CD8-positive, alpha-beta memory T cell (primary cell): ENCODE measurements at places on chromosomes 7 and 10.

DNA sequence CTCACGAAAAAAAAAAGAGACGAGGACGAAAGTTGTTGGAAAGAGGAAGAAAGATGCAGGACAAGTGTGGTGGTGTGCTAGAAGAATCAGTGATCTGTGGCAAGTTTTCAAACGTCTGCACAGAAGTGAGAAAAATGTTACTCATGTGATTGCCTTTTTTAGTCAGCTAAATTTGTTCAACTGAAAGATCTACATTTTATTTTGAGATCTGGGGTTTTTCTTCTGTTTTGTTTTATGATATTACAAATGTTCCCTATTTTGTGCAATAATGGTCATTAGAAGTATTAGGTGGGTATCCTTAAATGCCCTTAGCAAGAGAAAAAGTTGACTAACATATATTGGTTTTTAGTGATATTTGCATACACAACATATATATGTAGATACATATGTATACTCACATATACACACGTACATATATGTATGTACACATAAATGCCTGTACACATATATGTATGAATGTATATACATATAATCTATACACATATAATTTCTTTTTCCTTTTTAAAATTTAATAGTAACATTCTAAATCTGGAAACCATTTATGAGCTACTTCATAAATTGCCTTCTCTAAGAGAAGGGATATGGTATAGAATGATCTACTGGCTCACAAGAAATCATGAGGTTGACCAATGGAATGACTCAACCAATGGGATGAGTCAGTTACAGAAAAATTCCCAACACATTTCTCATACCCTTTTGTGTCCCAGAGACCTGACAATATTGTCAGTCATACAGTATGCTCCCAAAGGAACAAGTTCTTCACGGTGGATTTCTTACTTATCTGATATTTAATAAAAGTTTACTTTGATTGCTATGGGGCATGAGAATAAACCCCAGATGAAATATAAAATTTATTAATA, 38.4 kb downstream of the SLC39A12 start:
- no peak for DNase-seq

- DNase-seq = no peak
Measured at GRCh38 chr7:33079763-33080690, 17.5 kb upstream of the NT5C3A start.

DNA sequence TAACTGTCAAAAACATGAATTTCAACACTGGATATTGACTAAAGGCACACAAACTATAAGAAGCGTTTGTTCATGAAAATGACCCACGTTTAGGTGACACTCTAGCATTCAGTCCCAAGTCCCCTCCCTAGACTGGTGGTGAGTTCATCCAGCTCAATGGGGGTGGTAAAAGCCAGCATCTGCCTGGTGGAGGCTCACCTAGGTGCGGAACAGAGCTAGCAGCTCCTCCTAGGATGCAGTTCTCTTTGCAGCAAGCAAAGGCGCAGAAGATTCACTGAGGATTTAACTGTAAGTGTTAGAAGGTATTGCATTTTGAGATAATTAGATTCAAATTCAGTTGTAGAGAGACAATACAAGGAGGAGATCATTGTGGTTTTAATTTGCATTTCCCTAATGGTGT, 87.6 kb downstream of the VSTM2A start:
- no peak for DNase-seq

GRCh38 chr7:1787681-1788235, 117.7 kb downstream of the ELFN1 start:
- no peak for DNase-seq

DNA sequence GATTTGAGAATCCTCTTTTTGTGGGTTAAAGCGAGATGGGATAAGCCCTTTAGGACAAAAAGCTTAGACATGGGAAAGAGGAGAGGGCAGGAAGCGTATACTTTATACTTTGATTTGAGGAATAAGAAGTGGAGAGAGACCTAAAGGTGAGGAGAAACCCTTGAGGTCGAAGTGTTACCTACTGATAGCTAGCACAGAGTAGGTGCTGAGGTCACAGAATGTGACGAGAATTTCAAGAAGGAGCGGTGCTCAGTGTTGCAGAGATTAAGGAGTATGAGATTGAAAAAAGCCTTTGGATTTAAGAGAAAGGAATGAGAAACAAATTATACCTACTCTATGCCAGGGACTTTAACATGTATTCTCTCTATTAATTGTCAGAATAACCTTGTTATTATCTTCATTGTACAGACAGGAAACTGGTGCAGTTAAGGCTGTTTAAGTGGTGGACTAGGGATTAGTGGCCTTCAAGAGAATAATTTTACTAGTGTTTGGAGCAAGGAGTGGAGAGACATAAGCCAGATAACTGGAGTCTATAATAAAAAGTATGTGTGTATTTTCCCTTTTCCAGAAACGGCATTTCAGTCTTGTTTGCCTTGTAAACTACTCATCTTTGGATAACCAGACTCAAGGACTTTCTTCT, 8.8 kb downstream of the CAPZA2 start:
- no peak for DNase-seq

GRCh38 chr10:58404001-58404400, 18.8 kb downstream of the TFAM start:
- DNase-seq = no peak

DNA sequence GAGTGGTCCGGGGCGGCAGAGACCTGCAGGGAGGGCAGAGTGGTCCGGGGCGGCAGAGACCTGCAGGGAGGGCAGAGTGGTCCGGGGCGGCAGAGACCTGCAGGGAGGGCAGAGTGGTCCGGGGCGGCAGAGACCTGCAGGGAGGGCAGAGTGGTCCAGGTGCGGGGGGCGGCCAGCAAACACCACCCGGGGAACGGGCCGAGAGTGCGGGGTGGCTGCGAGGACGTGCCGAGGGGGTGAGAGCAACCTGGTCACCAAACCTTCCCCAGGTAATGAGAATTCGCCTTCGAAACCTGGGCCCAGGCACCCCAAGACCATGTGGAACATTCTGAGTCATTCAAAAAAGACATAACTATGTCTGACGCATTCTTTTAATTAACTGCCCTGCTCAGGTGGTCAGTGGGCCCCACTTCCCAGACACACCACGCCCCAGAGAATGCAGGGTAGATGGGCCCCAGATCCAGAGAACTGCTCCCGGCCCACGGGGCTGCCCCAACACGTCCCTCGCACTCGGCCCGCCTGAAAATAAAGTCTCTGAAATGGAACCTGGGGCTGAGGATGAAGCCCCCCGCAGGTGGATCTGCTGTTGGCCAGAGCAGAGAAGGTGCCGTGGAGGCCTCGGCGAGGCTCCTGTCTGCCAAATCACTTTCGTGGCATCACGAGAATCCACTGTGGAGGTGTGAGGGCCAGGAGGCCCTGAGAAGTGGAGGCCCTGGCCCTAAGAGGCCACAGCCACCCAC, 12.5 kb upstream of the GPR146 start:
- DNase-seq = no peak

DNA sequence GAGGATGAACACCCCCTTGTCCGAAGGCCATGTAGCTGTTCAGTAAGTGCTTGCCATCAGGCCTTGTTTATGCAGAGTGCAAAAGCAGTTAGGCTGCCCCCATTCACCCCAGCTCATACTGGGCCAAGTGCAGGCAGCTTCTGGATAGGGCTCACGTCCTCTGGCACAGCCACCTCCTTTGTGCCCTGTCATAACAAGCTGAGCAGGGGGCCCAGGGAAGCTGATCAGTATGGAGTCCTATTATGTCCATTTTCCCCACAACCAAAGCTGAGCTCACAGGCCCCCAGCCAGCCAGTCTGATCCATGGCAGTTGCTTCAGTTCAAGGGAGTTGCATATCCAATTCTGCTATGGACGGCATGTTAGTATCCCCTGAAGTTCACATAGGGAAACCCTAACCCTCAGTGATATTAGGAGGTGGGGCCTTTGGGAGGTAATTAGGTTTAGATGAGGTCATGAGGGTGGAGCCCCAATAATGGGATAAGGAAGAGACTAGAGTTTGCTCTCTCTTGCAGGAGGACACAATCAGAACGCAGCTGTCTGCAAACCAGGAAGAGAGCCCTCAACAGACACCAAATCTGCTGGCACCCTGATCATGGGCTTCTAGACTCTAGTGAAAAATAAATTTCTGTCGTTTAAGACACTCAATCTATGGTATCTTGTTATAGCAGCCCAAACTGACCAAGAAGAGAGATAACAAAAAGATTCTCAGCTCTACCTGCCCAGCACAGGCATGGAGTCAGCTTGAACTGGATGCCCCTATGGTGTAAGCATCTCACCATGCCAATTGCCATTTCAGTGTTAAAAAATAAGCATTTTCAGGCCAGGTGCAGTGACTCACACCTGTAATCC, 155.9 kb downstream of the FGFR2 start:
- no peak for DNase-seq

DNA sequence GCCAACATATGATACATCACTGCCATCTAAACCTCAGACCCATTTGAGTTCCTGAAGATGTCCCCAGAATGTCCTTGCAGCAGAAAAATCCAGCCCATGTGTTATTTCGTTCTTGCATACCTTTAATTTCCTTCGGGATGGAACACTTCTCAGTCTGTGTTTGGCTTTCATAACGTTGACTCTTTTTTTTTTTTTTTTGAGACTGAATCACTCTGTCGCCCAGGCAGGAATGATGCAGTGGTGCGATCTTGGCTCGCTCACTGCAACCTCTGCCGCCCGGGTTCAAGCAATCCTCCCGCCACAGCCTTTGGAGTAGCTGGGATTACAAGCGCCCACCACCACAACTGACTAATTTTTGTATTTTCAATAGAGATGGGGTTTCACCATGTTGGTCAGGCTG, 148.8 kb upstream of the TNRC18 start:
- no peak for DNase-seq

DNA sequence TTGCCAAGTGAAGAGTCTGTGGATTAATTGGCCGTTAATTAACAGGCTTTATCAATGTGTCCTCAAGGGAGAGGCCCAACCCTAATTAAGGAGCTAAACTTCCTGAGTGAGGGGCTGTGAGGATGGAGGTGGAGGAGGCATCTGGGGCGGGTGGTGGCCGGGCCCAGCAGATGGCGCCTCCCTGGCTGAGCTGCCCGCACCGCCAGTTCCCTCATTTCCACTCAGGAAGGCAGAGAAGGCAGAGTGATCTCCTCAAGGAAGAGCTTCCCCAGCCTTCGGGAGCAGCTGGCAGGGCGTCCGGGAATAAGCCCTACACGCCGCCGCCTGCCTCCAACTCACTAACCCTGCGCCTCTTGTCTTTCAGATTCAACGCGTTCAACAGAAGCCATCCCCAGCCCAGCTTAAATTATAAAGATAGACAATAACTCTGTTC, 112.2 kb downstream of the CYTH3 start:
- no peak for DNase-seq

GRCh38 chr10:103166523-103166922, 26.5 kb downstream of the NT5C2 start:
- DNase-seq = no peak

DNA sequence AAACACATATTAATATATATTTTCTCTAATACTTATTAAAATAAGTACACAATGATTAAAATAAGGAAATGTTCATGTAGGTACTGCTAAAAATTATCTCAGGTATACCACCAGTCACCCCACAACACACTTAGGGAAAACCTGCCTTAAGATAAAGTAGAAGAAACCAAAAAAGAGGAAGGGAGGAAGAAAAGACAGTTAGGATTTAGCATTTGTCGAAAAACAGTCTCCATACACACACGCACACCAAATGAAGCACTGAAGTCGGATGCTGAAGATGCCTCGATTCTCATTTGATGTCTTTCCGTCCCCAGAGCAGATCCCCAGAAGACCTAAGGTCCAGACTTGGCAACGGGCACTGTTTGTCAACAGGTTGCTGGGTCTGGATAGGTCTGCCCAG, 30.0 kb upstream of the ARID5B start:
- DNase-seq = no peak

- DNase-seq = no peak
Measured at GRCh38 chr7:46143949-46144917, 223.2 kb upstream of the IGFBP3 start.

- no peak for DNase-seq
Measured at GRCh38 chr7:142355328-142355727, 97.5 kb upstream of the PRSS58 start.

- DNase-seq = no peak
Measured at GRCh38 chr10:95121904-95122303, 52.6 kb upstream of the CYP2C8 start.

- no peak for DNase-seq
Measured at GRCh38 chr7:132806834-132807233, 230.6 kb upstream of the PLXNA4 start.
